ENCODE measurements at places on chromosomes 13 and 19.

DNA sequence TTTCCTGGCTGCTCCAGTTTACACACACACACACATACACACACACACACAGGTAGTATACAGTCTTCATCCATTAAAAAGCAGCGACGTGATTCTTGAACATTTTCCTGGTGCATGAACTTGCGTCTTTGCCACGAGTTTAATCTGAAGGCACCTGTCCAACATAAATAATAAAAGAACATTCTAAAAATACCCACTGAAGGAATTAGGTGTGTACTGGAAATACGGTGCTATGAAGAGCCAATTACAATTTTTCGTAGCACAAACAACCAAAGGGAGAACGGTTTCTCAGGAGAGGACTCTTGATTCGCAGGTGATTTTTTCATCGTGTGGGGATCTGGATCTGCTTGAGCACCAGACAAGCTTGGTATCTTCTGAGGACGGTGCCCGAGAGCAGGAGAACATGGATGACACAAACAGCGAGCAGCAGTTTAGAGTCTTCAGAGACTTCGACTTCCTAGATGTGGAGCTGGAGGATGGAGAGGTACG lies 61.2 kb downstream of the ZAR1L start:
- no peak for DNase-seq

GRCh38 chr19:33713194-33713593 lies 83.5 kb upstream of the KCTD15 start:
- no peak for DNase-seq

DNA sequence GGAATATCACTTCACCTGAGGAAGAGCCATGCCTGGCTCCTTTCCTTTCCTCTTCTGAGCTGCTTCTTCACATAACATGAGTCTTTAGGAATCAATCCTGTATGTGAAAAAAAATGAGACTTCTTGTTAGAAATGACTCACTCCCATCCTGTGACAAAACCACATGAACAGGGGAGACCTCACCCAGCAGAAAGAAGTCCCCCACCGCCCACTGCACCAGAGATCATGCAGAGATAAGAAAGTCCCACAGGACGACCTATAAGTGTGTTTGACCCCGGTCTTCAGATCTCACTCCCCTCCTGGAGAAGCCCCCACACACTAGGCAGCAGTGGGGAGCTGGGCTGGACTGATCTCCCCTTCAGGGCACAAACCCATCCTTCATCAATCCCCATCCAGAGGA lies 7.8 kb downstream of the ZNF600 start:
- peak; percentile 48 for DNase-seq

- DNase-seq: no peak
Measured at GRCh38 chr13:110400786-110401533, 93.9 kb downstream of the COL4A2 start.

- DNase-seq: peak; percentile 86
Measured at GRCh38 chr19:9827289-9828238, at the start of gene UBL5. UBL5 (plus strand) TSS chr19:9827918; CDS start chr19:9828338, 420 bp downstream.

GRCh38 chr13:37295573-37295972 lies 190.1 kb upstream of the CSNK1A1L start:
- no peak for DNase-seq

DNA sequence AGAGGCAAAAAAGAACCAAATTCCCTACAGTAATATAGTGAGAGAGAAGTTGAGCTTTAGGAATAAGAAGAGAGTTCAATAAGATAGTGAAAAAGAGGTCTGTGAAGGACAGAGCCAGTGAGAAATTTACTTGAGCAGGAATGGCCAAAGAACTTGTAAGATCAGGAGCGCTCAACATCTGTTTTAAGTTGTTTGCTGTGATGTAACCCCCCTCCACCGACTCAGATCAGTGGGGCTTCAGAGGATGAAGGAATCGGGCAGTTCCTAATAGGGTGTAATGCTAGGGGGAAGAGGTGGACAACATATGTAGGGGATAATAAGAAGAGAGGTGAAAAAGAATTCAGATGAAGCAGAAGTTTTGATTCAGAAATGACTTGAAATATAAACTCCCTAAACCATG lies 85.3 kb upstream of the FNDC3A start:
- no peak for DNase-seq

- DNase-seq: peak; percentile 72
Measured at GRCh38 chr19:35673121-35673804, 6.9 kb downstream of the UPK1A start.

DNA sequence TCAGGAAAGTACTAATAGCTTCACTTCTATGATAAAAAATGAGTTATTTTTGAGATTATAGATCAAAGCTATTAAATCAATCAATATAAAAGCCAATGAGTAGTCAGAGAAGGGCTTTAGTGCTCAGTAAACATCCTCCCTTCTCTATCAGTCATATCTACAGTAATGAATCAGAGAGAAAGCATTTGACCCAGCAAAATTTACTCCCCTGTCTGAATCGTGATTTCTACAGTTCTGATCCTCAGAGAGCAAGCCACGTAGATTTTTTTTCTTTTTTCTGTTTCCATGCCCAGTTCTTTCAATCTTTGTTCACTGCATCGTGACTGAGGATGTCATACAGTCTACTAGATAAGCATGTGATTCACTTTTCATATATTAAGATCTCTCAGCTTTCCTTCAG lies 16.2 kb upstream of the MBNL2 start:
- no peak for DNase-seq

All from stimulated activated naive CD8-positive, alpha-beta T cell treated with anti-CD3 and anti-CD28 coated beads, Interleukin-15, amount 100 ng/mL, for 72 hours (primary cell).